ENCODE measurements at places on chromosomes 12 and 14. TPM values are rescaled to one million over a fixed set of nuclear protein-coding genes. Genes with fewer than 3 reads are reported as not detected.

TBC1D30 gene
- 4.7 TPM for total RNA-seq

PIANP gene
- total RNA-seq, result not detected

PZP gene
- not detected for total RNA-seq

C3AR1 gene
- 9.5 TPM for total RNA-seq

HEATR5A gene
- total RNA-seq, result 12.1 TPM

- no peak for DNase-seq
Observed at GRCh38 chr12:23556661-23557060, 392.8 kb downstream of the SOX5 start.

GRCh38 chr12:82351390-82351789, 6.8 kb downstream of the CCDC59 start:
- DNase-seq, result no peak

DNA sequence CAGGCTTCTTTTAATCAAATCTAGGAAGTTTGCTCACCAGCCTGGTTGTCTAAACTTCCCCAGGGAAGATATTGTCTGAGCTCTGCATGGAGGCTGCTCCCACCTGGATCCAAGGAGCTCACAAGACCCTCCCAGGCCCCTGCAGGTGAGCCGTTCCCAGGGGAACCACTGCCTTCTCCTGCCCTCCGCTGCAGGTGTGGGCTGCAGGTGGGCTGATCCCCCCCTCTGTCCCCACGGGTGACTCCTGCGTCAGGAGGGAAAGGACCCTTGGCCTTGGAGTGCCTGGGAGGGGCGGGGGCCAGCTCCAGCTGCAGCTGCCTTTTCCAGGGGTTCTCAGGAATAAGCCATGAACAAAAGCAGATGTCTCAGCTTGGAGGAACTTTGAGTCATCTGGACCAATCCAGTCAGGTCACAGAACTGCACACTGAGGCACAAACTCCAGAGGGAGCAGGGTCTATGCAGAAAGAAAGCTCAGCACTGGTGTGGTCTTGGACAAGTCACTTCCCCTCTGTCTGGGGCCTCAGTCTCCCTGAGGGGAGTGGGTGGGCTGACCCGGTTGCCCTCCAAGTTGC, 246.6 kb upstream of the RTL1 start:
- no peak for DNase-seq

- DNase-seq, result no peak
Observed at GRCh38 chr14:24409956-24410355, 11.2 kb downstream of the NYNRIN start.

DNA sequence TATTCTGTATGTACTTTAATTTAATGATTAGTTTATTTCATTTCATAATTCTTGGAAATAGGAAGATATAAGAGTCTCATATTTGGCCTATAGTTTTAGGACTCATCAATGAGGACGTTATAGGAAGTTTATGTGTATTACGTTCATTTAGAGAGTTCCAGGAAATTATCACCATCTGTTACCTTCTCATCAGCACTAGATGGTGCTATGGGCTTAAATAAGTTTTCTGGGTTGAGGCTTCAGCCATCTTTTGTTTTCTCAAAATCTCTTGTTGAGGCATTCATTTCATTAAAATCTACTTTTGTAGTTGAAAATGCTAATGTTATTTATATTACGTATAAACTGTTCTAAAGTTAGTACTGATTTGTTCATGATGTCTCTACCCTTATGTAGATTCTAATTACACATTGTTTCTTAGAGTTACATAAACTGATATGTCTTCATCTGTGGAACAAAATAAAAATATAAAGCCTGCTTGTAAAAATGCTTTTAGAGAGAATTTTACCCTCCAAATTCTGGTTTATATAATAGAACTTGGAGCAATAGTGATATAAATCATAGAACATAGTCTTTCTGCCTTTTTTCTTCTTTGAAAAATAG, 89.2 kb downstream of the CFAP54 start:
- no peak for DNase-seq

DNA sequence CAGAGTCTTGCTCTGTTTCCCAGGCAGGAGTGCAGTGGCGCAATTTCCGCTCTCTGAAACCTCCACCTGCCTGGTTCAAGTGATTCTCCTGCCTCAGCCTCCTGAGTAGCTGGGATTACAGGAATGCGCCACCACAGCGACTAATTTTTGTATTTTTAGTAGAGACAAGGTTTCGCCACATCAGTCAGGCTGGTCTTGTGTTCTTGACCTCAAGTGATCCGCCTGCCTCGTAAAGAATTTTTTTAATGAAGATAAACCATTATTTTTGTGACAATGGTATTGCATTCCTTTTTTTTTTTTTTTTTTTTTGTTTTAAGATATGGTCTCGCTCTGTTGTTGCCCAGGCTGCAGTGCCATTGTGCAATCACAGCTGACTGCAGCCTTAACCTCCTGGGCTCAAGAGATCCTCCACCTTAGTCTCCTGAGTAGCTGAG, 25.8 kb downstream of the ACVR1B start:
- DNase-seq, result no peak

DNA sequence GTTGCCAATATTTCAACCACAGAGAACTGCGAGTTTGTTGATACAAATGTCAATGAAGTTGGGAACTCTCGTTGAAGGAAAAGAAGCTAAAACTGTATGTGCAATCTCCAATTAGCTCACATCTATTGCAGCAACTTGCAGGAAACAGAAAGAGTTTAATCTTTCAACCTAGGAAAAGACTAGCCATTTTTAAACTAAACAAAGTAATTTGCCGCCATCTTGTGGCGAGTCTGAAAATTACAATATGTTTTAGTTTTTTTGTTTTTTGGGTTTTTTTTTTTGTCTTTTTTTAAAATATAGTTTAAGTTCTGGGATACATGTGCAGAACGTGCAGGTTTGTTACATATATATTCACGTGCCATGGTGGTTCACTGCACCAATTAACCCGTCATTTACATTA, 131.2 kb upstream of the FOXG1 start:
- DNase-seq, result peak; percentile 1

DNA sequence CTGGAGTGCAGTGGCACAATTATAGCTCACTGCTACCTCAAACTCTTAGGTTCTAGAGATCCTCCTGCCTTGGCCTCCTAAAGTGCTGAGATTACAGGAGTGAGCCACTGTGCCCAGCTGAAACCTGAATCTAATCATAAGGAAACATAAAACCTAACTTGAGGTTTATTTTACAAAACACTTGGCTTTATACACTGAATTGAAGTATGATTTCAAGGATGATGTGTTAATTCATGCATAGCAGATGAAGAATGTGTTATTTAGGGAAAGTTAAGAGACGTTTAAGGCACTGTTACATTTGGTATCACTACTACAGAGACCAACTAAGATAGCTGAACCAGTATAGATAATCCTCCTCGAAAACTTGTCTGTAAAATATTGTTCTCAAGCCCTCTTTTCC, 6.4 kb downstream of the DICER1 start:
- no peak for DNase-seq

DNA sequence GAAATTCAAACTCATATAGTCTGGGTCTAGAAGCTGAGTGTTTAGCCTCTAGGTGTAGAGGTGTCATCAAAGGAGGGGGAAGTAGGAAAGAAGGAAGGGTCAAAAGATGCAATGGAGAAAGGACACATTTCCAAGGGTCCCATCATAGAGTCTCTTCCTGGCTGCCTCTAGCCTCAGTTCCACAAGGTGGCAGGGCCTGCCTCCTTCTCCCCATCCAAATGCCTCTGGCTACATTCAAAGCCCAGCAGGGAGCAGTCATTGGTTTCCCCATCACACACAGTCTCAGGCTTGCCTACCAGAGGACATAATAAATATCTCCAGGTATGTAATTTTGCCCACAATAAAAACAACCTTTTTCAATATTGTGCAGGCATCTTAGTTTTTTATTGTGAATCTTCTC, 2.1 kb upstream of the CCT2 start:
- no peak for DNase-seq

DNA sequence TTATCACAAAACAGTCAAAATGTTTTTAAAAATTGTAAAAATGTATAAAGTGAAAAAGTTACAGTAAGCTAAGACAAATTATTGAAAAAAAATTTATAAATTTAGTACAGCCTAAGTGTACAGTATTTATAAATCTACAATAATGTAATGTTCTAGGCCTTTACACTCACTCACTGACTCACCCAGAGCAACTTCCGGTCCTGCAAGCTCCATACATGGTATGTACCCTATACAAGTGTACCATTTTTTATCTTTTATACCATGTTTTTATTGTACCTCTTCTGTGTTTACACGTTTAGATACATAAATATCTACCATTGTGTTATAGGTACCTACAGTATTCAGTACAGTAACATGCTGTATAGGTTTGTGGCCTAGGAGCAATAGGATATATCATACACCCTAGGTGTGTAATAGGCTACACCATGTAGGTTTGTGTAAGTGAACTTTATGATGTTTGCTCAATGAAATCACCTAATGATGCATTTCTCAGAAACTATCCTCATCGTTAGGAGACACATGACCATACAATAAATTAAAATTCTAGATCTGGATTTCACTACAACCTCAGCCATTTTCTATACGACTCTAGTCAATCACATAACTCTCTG, 66.8 kb downstream of the TXNDC16 start:
- no peak for DNase-seq

All from natural killer cell (primary cell).